ENCODE measurements at places on chromosomes 7 and 10.

- no peak for DNase-seq
These were observed 68.3 kb upstream of the LYZL2 start for GRCh38 chr10:30697806-30698205.

GRCh38 chr7:117395743-117396142 is 31.6 kb downstream of the ASZ1 start:
- DNase-seq: no peak

DNA sequence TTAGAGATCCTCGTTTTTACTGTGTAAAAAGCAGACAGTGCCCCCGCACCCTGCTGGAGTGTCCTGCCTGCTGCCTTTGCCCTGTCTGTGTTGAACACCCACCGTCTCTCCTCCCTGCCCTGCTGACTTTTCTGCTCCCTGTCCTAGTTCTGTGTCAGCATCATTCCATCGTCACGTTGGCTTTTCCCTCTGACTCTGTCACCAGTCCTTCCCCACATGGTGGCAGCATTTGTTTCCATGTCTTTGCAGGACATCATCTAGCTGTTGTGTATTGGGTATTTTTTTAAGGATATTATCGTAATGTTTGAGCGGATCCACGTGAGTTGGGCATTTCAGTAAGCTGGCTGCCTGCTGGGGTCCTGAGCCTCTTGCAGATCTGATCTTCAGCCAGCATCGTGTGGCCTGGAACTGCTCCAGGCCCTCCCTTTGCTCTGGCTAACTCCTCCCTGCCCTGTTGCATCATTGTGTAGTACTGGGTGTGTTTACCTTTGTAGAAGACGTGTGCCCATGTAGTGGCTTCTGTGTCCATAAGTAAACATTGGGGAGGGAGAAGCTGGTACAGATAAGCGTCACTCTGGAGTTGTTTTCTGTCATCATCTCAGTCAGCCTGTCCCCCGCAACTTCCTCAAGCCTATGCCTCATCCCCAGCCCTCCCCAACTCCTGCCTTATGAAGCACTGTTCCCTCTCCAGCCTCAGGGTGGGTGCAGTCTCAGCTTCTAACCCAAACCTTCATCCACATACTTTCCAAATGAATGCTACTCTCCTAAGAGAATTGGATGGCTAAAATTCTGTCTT is 44.3 kb downstream of the TRRAP start:
- DNase-seq: no peak

- no peak for DNase-seq
These were observed 35.5 kb upstream of the NCAPG2 start for GRCh38 chr7:158740013-158740656.

DNA sequence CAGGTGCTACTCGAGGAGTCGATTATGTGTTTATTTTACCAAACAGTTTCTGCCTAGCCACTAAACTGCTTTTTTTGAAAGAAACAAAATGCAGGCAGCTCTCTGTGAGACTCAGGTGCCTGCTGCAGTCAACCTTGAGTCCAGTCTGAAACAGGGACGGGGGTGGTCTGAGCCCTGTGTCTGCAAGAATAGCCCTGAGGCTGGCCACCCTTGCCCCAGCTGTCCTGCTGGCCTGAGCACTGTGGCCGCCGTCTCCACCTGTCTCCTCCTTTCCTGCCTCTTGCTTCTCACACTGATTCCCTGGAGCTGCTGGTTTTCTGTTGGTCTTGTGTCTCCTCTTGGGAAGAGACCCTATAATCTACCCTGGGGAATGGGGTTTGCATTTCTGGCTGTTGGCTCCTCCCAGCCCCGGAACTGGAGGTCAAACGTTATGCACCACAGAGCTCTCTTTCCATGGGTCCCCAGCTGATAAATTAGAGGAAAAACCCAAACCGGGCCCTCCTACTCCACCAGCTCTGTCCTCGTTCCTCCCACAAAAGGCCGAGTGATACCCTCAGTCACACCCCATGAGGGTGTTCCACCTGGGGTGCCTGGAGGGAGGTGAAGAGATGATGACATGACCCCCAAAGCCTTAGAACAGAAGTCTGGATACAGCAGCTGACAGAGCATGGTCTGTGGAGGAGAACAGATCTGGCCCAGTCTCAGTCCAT is 15.0 kb upstream of the SLC18A3 start:
- DNase-seq: no peak

DNA sequence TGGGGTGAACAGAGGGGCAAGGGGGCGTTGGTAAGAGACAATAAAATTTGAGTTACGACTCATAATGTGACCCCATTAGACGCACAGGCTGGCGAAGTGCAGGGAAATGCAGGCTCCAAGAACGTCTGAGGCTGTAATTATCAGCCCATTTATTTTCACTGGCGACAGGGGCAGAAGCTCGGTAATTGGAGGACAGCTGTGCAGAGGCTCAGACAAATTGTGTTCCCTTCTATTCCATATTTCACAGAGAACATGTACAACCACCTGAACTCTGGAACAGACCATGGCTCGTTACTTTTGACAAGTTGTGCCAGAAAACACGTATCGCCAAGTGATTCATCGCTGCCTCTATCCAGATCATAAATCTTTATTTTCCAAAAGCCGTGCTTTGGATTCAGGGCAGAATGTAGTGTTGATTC is 137.3 kb upstream of the FRMD4A start:
- DNase-seq: no peak

DNA sequence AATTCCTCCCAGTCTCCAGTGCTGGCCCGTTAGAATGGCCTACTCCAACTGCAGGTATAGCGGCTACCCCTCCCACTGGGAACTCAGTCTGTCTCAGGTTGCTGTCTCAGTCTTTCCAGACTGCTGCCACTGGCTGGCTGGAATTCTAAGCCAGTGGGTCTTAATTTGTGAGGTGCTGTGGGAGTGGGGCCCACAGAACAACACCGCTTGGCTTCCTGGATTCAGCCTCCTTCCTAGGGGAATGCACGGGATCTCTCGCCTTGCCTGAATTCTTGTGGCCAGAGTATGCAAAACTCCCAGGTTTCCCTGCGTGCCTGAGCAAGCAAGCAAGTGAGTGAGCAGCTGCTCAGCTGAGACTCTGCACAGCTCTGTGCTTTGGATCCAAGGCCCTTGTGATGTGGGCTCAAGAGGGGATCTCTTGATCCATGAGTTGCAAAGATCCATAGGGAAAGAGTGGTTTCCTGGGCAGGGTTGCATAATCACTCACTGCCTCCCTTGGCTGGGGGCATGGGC is 41.5 kb upstream of the GPR141 start:
- no peak for DNase-seq

DNA sequence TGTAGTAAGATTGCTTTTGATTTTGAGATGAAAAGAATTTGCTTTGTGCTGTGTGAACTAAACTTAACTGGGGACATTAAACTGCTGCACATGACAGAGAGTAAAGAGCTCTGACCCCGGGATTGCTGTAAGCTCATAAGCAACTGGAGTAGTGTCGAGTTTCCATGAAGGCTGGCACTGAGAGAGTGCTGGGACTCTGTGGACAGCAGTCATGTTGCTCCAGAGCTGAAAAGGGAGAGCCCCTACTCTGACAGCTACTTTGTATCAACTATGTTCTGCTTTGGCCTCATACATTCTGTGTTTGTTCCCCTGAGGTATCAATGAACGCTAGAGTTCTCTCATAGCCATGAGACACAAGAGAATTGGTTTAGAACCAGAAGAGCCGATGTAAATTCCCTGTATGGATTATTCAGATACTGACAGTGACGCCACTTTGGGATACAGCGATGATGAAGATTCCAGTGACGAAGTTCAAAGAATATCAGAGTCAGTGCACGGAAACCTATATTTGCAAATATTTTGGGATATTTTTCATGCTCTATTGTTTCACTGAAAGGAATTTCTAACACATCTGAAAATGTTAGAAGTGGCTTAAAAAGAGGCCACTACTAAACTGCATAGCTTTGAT is 185.9 kb upstream of the DKK1 start:
- no peak for DNase-seq

- DNase-seq: no peak
These were observed 7.2 kb downstream of the TNS3 start for GRCh38 chr7:47574482-47575329.

DNA sequence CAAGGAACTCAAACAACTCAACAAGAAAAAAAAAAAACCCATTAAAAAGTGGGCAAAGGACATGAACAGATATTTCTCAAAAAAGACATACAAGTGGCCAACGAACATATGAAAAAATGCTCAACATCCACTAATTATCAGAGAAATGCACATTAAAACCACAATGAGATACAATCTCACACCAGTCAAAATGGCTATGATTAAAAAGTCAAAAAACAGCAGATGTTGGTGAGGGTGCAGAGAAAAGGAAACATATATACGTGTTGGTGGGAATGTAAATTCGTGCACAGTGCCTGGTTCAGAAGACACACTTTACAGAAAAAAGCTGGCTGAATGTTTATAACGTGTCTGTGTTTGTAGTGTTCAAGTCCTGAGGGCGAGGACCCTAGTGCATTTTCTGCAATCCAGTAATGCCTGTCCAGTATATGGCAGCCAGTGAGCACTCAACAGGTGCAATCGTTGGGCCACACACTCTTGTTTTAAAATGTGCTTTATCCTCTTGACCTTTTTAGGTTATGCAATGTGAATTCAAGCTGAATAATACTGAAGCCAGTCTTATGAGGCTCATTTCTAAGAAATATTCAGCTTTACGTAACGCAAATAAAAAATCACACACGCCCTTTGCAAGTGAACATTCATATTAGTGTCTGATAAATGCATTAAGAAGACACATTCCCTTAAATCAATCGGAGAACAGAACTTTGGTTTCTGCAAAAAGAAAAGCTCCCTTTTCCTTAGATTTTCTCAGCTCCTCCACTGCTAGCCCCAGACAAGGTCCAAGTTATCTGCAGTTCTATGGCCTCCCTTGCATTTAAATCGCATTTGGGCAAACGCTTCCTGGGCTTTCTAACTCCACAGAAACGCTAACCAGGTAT is 813 bp upstream of the MTURN start:
- DNase-seq: no peak

GRCh38 chr7:124263232-124263827 is 230.5 kb upstream of the TMEM229A start:
- DNase-seq: no peak

DNA sequence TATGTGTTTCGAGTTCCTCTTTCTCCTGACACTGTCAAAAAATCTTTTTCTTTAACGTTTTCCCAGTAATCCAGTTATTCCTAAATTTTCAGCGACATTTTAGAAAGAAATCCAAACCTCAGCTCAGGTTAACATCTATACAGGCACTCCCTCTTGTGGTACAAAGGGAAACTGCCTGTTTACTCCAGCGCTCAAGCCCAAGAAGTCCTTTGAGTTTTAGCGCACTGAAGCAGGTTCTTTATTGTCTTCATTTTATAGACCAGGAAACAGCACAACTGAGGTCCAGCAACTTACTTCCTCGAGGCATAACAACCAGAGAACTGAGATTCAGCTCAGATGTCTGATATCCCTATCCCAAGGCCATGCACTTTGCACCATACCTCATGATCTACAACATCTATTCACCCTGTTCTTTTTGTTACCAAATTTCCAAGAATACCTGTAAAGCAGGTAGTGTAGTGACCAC is 287.2 kb upstream of the MKLN1 start:
- peak; percentile 57 for DNase-seq

DNA sequence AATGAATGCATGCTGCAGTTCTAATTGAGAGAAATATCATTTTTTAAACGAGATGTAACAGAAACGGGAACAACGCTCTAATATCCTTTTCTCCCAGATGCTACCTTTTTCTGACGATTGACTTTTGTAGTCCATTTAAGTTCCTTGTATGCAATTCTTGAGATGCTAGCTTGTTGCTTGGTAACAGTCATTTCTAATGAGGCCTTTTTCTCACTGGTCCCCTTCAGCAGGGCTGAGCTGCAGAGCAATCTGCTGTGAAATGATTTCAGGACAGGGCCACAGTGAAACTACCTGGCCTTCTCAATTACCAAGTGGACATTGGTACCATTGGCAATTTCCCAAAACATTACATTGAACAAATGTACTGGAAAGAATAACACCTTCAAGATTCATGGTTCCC is 26.2 kb upstream of the FOXK1 start:
- no peak for DNase-seq

DNA sequence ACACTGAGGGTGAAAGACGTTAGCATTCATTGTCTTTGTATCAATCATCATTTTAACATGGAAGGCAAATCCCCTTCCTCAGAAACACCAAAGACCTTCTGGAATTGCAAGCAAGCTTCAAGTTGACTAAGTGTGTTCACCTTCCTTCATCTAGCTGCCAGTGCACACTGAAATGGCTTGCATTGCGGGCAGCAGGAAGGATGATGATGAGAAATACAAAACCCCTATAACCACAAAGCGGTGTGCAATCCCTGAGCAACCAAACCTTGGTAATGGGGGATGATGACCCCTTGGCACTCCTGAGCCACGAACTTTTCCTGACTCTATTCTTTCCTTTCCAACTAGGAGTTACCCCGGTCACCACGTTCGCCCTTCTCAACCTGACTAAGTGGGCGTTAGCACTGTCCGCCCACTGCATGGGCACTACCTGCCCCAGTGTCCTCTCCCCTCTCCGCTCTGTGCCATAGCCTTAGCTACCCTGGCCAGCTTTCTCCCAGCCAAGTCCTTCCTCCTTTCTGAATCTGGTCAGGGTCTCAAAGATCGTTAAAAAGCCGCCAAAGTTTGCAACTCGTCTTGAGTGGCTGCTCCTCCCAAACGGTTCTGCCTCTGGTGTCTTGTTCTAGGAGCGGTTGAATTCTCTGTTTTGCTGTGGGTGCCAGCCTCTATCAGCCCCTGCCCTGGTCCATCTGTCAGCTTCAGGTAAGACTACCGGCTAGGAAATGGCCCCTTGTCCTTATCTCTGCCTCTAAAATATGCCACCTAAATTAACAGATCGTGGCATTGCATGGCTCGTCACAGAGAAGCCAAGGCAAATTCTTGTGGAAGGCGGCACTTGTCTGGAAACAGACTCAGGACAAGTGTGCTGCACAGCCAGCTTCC is 586 bp upstream of the AOC1 start:
- DNase-seq: no peak

GRCh38 chr10:82821043-82821442 is 946.0 kb downstream of the NRG3 start:
- DNase-seq: no peak

DNA sequence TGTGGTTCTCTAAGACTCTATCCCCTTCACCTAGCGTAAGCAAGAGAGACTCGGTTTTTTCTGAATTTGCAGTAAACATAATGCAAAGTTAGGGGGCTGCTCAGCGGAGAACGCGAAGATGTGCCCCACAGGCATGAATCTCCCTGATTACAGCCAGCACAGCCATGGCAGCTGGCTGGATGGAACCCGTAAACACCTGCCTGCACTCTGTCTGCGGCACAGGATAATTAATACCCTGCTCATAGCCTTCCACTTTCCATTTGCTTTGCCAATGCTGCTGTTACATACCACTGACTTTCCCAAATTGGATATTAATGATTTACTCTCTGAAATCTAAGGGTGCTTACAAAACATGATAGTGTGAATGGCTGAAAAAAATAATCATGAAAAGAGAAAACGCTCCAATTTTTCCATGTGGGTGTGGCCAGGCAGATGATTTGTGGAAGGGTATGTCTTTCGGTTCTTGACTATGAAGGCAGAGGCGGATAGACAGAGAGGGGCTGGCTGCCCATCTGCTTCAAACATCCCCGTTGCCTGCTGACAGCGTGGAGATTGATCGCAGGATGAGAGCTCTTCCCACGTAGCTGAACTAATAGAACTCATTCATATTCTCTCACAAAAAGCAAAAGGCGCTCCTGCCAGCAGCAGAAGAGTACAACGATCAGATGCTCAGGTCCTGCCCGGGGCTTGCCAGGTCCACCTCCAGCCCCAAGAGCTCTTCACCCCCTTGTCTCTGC is 193.2 kb upstream of the GHITM start:
- no peak for DNase-seq

Measured in effector memory CD8-positive, alpha-beta T cell (primary cell).